ENCODE measurements at places on chromosomes 2 and 18. TPM values are rescaled to one million over a fixed set of nuclear protein-coding genes. Genes with fewer than 3 reads are reported as not detected.

- no peak overlapping the region for H3K27ac ChIP-seq
- no peak overlapping the region for H3K4me3 ChIP-seq
- no peaks in the 10 kb centered on the region for H3K4me1 ChIP-seq
- H3K36me3 ChIP-seq = no peaks in the 10 kb centered on the region
- H3K27me3 ChIP-seq = no peaks in the 10 kb centered on the region
These were observed 73.9 kb upstream of the SLC14A2 start for GRCh38 chr18:45541421-45541820.

DNA sequence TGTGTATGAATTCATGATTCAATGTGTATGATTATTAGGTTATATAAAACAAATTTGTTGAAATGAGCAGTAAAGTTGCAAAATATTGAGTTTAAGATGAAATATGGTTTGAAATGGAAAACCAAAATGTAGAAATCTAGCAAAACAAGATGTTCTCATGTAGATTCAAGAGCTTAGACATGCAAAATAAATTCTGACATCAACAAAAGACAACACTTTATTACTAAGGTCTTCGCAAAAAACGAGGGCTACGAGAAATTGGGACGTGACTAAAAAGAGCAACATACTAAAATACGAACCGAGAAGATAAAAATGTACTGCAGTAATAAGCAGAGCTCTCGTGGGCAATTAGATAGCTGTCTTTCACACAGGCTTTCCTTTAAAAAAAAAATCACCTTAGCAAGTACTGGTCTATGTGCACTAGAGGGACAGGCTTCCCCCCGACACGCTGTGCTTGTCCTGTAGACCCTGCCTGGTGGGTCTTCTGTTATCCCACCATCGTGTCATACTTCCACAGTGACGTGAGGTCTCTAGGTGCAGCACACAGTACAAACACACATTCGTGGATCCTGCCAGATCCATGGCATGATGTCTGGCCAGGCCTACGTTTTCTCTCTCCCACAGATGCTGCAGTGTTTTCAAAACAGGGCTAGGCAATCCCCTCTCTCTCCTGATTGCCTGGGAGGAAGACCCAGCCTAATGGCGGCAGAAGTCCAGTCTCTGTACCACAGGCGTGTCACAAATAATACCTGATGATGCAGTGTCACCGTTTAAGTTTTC, 240.8 kb downstream of the TCF4 start:
- no peak overlapping the region for H3K27ac ChIP-seq
- no peak for DNase-seq
- peaks cover 3% of the 10 kb centered on the region for H3K4me1 ChIP-seq
- no peaks in the 10 kb centered on the region for H3K27me3 ChIP-seq
- no peaks in the 10 kb centered on the region for H3K36me3 ChIP-seq

GRCh38 chr2:83970217-83970929, 488.7 kb downstream of the SUCLG1 start:
- no peak overlapping the region for H3K4me3 ChIP-seq
- H3K27me3 ChIP-seq = no peaks in the 10 kb centered on the region
- no peaks in the 10 kb centered on the region for H3K36me3 ChIP-seq
- no peaks in the 10 kb centered on the region for H3K4me1 ChIP-seq
- no peak overlapping the region for H3K27ac ChIP-seq

- no peaks in the 10 kb centered on the region for H3K36me3 ChIP-seq
- no peak overlapping the region for H3K4me3 ChIP-seq
- H3K4me1 ChIP-seq = no peaks in the 10 kb centered on the region
These were observed 702.9 kb downstream of the BCL11A start for GRCh38 chr2:59850554-59850953.

Gene ALLC
- total RNA-seq = not detected

DNA sequence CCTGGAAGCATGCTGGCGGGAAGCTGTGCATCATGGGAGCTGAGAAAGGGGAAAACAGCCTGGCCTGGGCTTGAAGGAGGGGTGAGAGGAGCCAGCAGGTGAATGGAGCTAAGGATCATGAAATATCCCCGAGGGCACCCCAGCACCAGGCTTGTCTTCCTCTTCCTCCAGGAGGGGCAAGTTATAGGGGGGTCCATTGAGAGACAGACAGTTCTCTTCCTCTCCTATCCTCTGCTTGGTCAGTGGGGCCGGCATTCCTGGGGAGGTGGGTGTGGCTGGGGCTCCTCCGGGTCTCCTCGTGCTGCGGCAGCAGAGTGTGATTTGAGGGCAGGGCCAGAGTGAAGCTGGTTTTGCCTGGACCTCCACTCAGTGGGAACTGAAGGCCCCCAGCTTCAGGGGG, 78.9 kb downstream of the LIPG start:
- no peaks in the 10 kb centered on the region for H3K27me3 ChIP-seq
- H3K36me3 ChIP-seq = no peaks in the 10 kb centered on the region
- H3K4me1 ChIP-seq = peaks cover 1% of the 10 kb centered on the region
- H3K27ac ChIP-seq = no peak overlapping the region
- no peak overlapping the region for H3K4me3 ChIP-seq

Gene MYCN
- total RNA-seq = 4.7 TPM

DNA sequence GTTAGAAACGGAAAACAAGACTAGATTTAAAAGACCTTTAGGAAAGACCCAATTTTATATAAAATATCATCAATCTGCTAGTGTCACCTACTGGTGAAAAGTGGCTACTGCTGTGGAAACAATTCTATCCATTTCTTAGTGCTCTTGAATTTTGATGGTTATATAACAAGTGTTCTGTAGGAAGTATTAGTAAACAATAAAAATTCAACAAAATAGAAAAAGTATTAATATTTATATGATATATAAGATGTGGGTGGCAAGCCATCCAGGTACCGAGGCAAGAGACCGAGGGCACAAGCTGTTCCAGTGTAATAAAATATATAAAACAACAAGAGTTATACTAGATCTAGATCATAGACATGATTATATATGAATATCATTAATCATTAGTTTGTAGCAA, 6.2 kb upstream of the TMEM87B start:
- H3K27ac ChIP-seq = no peak overlapping the region
- H3K4me3 ChIP-seq = no peak overlapping the region
- no peaks in the 10 kb centered on the region for H3K36me3 ChIP-seq

GRCh38 chr2:190117305-190117704, 54.8 kb upstream of the MSTN start:
- DNase-seq = no peak
- no peak overlapping the region for H3K27ac ChIP-seq
- no peak overlapping the region for H3K4me3 ChIP-seq
- H3K4me1 ChIP-seq = no peaks in the 10 kb centered on the region

DNA sequence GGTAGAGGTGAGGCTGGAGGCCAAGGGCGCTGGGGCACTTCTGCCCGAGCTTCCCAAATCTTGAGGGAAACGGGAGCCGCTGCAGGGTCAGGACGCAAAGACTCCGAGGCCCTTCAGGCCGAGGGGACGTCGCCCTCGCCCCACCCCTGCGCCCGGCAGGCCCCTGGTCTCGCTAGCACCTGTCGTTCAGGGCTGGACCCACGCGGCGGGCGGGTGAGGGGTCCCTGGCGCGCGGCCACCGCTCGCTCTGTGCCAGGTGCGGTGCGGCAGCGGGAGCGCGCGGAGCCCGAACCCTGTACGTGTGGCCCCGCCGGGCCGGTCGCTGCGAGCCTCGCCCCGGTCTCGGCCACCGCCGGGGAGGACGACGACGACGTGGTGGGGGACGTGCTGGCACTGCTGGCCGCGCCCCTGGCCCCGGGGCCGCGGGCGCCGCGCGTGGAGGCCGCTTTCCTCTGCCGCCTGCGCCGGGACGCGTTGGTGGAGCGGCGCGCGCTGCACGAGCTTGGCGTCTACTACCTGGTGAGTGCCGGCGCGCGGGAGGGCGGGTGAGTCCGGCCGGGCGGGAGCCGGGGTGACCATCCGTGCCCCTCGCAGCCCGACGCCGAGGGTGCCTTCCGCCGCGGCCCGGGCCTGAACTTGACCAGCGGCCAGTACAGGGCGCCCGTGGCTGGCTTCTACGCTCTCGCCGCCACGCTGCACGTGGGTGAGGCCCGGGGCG, 4.9 kb downstream of the ERFE start:
- no peaks in the 10 kb centered on the region for H3K36me3 ChIP-seq
- H3K27me3 ChIP-seq = no peaks in the 10 kb centered on the region
- H3K27ac ChIP-seq = no peak overlapping the region
- peaks cover 9% of the 10 kb centered on the region for H3K4me1 ChIP-seq

DNA sequence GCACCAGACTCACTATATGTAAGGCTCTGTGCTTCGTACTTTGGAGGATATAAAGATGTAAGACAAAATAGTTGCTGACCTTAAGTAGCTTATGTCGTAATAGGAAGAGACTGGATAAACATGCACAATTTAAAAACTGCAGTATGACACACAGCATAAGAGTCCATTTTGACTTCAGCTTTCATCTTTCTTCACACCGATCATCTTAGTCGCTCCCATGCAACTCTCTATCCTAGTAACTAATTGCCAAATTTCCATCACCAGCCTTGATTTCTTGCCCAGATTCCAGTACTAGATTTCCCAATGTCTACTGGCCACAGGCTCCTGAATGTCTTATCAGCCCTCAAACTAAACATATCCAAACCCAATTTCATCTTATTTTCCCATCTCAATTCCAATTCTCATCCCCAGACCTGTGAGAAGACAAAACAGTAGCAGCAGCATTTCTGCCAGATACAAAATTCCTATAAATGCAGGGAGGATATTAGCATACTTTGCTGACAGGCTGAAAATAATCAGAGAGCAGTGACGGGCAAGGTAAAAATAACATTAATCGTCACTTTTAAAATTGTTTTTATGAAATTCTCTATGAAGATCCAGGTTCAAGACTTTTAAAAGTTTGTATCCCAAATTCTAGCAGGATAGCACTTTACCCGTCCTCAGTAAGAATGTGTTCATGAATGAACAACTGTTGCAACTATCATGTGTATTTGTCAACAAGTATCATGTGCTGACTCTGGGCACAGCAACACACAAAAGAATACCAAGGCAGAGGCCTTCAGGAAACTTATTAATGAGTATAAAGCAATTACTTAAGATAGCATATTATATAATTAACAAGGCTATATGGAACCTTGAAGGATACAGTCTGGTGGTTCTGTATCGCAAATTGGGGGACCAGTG, 42.2 kb downstream of the KIDINS220 start:
- H3K36me3 ChIP-seq = no peaks in the 10 kb centered on the region
- no peaks in the 10 kb centered on the region for H3K27me3 ChIP-seq
- H3K4me1 ChIP-seq = peaks cover 4% of the 10 kb centered on the region
- no peak for DNase-seq

Gene PTPN4
- 36.0 TPM for total RNA-seq

DNA sequence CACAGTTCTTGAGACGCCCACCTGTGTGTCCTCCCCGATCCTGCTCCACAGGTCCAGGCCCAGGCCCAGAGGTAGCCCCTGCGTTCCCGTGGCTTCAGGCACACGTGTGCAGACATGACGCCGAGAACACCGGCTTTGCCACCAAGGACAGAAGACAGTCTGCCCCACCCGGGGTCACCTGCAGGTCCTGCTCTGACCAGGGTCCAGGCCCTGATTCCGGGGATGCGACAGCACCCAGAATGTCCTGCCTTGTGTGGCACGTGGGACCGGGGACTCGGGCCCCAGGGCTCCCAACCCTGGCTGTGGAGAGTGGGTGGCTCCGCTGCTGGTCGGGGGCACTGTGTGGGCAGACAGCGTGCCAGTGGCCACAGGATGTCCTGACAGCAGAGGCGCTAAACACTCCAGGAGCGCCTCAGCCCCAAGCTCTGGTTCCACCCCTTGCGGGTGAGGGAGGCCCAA, 36.9 kb downstream of the ADI1 start:
- no peak overlapping the region for H3K4me3 ChIP-seq
- no peaks in the 10 kb centered on the region for H3K4me1 ChIP-seq
- H3K36me3 ChIP-seq = no peaks in the 10 kb centered on the region
- H3K27me3 ChIP-seq = no peaks in the 10 kb centered on the region

DNA sequence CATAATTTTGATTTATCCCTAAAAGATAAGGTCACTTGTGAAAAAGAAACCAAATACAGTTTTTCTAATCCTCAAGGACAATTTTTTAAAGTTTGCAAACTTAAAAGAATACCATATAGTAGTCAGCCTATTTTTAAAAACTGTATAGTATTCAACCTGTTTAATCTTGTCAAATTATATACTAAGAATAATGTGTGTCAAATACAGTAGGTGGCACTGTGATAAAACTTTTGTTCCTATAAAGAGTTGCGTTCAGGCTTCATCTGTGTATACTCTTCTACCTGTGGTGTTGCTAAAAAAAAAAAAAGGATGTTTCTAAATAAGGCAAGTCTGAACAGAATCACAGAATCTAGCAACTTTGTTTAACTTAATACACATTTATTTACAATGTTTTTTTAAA, 68.6 kb downstream of the CCDC138 start:
- H3K27ac ChIP-seq = no peak overlapping the region
- no peaks in the 10 kb centered on the region for H3K27me3 ChIP-seq
- no peak for DNase-seq
- H3K4me1 ChIP-seq = no peaks in the 10 kb centered on the region

Gene UPP2
- 0.28 TPM for total RNA-seq

GRCh38 chr2:60400462-60401246, 152.8 kb downstream of the BCL11A start:
- no peak for DNase-seq
- H3K4me3 ChIP-seq = no peak overlapping the region
- H3K4me1 ChIP-seq = no peaks in the 10 kb centered on the region

DNA sequence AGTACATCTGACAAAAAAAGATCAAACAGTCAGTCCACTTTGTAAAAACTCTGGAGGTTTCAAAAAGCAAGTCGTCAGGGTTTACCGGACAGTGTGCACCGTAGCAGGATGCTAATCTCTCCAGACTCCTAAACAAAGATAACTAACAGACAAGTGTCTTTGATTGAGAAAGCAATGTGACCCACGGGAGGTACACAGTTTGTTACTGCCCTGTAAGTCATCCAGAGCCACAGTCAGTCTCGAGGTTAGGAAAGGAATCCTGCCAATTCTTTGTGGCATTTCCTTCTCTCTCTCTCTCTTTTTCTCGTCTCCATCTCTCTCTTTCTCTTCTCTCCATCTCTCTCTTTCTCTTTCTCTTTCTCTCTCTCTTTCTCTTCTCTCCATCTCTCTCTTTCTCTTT, 42.8 kb downstream of the LRRTM4 start:
- no peak overlapping the region for H3K27ac ChIP-seq
- no peaks in the 10 kb centered on the region for H3K4me1 ChIP-seq
- H3K4me3 ChIP-seq = no peak overlapping the region

DNA sequence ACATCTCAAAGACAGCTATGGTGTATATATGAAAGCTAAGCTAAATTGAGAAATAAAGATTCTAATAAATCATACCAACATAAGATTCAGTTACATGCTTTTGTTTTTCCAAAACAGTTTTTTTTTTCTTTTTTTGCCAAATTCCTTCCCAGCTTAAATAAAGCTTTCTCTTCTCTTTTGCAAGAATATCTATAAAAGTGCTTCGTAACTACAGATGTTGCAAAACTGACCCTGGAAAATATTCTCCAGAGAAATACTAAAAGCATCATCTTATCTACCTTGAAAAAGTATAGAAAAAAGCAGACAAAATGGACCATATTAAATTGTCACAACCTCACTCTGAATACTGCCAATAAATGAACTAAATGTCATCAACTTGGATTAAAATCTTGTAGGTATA, 38.7 kb downstream of the FANCL start:
- no peak for DNase-seq
- H3K4me1 ChIP-seq = no peaks in the 10 kb centered on the region
- H3K27me3 ChIP-seq = no peaks in the 10 kb centered on the region

GRCh38 chr18:63162271-63163014, 157.1 kb downstream of the BCL2 start:
- no peak overlapping the region for H3K4me3 ChIP-seq
- H3K27ac ChIP-seq = peak overlapping the region; percentile 85
- H3K4me1 ChIP-seq = peaks cover 19% of the 10 kb centered on the region
- DNase-seq = peak; percentile 50

All from ovary (tissue), 10 donors.